ENCODE measurements at places on chromosomes 2 and 18. TPM values are rescaled to one million over a fixed set of nuclear protein-coding genes. Genes with fewer than 3 reads are reported as not detected.
A peak's percentile ranks its signal among the peaks of the same experiment; 100 is the strongest.

The ANKRD53 gene
- 2.7 TPM for total RNA-seq

DNA sequence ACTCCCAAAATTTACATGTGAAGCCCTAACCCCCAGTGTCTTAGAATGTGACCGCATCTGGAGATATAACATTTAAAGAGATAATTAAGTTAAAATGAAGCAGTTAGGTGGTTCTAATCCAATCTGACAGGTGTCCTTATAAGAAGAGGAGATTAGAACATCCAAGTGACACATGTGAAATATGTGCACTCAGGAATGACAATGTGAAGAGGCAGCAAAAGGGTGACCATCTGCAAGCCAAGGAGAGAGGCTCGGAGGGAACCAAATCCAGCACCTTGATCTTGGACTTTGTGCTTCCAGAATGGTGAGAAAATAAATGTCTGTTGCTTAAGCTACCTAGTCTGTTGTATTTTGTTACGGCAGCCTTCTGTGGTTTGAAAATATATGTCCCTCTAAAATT is 165.4 kb downstream of the FIGN start:
- no peak overlapping the region for H3K27ac ChIP-seq
- no peak overlapping the region for H3K4me3 ChIP-seq
- H3K4me1 ChIP-seq: peaks cover 6% of the 10 kb centered on the region
- H3K27me3 ChIP-seq: no peaks in the 10 kb centered on the region
- no peaks in the 10 kb centered on the region for H3K36me3 ChIP-seq

- H3K4me3 ChIP-seq: no peak within 1 kb of the TSS
- DNase-seq: no peak
Observed at GRCh38 chr2:37196320-37197195, at the start of gene CEBPZOS. Gene CEBPZOS, plus strand, starts transcription at chr2:37196496. Its CDS starts 3,209 bp downstream, at chr2:37199705.

DNA sequence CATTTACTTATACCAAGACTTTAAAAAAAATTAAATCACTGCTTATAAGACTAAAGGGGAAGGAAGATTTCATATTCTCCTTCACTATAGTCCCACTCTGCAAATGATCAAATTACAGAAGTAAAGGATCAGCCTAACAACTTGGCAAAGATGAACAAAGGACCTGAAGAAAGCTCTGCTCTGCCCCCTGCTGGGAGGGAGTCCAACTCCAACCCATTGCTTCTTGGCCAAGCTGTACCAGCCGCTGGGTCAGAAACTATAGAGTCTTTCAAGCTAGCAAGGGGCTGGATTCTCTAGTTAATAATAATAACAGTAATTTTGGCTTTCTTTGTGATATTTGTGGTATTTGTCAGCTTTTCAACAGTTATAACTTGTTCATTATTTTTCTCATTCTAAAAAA is 927.0 kb upstream of the CRIM1 start:
- H3K27ac ChIP-seq: no peak overlapping the region
- no peak overlapping the region for H3K4me3 ChIP-seq
- peaks cover 4% of the 10 kb centered on the region for H3K27me3 ChIP-seq

GRCh38 chr2:154533300-154533940 is 165.1 kb upstream of the KCNJ3 start:
- H3K4me3 ChIP-seq: no peak overlapping the region
- peaks cover 8% of the 10 kb centered on the region for H3K27me3 ChIP-seq
- H3K36me3 ChIP-seq: no peaks in the 10 kb centered on the region
- DNase-seq: no peak

The CD207 gene
- not detected for total RNA-seq

DNA sequence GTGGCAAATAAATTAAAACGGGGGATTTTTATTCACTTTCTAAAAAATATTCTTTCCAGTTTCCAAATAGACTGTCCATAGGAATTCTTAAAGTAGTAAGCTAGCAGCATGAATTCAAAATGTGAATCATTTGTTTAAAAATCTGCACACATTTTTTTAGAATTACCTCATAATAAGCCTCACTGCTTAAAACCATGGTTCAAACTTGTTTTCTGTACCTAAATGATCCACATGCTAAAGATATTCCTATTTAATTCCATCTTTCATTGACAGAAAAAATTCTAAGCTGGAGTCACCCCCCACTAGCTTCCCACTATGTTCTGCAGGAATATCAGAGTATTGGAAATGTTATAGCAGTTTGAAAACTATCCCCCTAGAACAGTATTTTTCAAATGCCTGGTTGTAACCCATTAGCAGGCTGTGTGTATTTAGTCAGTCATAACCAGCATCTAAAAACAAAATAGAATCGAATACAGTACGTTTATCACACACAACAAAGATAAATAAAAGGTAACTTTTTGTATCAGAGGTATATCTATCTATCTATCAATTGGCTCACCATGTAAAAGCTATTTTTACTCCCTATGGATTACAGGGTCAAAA is 11.2 kb upstream of the IKZF2 start:
- DNase-seq: no peak
- H3K36me3 ChIP-seq: no peaks in the 10 kb centered on the region
- H3K27ac ChIP-seq: peak overlapping the region; percentile 64
- no peak overlapping the region for H3K4me3 ChIP-seq
- H3K27me3 ChIP-seq: no peaks in the 10 kb centered on the region
- H3K4me1 ChIP-seq: peaks cover 17% of the 10 kb centered on the region

The SCLY gene
- total RNA-seq: 22.1 TPM

DNA sequence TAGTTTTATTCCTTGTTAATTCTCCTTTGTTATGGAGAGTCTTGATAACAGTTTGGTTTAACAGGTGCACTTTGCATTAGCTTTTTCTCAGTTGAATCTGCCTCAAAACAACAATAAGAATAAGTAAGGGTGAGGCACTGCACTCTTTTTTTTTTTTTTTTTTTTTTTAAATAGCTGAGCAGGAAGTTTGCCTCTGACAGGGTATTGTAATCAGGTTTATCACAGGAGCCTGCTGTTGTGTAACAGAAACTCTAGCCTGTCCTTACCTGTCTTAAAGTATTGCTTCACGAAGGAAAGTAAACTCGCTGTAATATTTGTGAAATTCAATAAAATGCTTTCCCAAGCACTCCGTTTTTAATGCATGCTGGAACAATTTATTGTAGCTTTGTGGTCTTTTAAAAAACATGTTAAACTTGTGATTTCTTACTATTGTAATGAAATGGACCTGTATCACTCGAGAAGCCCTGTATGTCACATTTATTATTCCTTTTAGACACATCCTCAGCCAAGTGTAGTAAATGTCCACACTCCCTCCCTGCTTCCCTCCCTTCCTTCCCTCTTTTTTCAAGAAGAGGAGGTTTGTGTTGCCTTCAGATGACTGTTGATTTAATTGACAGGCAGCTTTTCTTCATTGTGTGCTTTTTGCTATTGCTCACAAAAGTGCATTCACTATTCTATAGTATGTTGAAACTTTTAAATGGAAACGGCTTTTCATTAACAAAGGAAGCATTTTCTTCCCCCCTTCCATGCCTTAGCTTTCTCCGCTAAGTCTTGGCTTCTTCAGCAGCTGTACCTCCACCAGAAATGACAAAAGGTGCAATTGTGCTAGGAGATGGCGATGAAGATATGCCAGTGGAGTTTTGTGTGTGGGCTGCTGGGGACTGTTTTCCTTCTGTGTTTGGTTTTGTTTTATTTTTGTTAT is 52.7 kb downstream of the TAF1B start:
- peak overlapping the region; percentile 90 for H3K27ac ChIP-seq
- peaks cover 4% of the 10 kb centered on the region for H3K36me3 ChIP-seq
- H3K27me3 ChIP-seq: no peaks in the 10 kb centered on the region
- no peak for DNase-seq

- H3K27me3 ChIP-seq: no peaks in the 10 kb centered on the region
- no peak for DNase-seq
- peaks cover 17% of the 10 kb centered on the region for H3K36me3 ChIP-seq
- no peak overlapping the region for H3K4me3 ChIP-seq
Observed at GRCh38 chr18:44900627-44901026, 219.9 kb downstream of the SETBP1 start.

The MC2R gene
- not detected for total RNA-seq

GRCh38 chr2:222548992-222549391 is 106.9 kb downstream of the FARSB start:
- DNase-seq: no peak
- no peak overlapping the region for H3K4me3 ChIP-seq
- peaks cover 57% of the 10 kb centered on the region for H3K27me3 ChIP-seq
- H3K27ac ChIP-seq: no peak overlapping the region
- H3K36me3 ChIP-seq: no peaks in the 10 kb centered on the region
- H3K4me1 ChIP-seq: peaks cover 8% of the 10 kb centered on the region

The CPSF3 gene
- total RNA-seq: 28.8 TPM

DNA sequence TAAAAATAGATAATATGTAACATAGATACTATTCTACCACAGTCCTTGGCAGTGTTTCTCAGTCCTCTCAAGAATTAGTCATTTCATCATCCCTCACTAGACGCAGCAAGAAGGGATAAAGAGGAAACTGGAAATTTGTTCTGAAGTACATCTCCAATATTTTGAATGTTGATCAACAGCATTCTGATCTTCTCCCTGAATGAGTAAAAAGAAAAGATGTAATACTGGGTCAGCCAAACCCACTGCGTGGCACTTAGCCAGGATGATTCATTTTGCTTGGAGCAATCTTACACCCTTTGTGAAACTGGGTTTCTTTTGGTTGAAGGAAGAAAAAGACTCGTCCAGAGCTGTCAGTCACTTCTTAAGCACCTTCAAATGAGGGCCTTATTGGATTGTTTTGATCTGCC is 54.1 kb downstream of the TAF1B start:
- H3K27me3 ChIP-seq: no peaks in the 10 kb centered on the region
- H3K27ac ChIP-seq: peak overlapping the region; percentile 90
- peaks cover 39% of the 10 kb centered on the region for H3K4me1 ChIP-seq
- peak overlapping the region; percentile 26 for H3K4me3 ChIP-seq

- H3K27me3 ChIP-seq: no peaks in the 10 kb centered on the region
- H3K36me3 ChIP-seq: no peaks in the 10 kb centered on the region
- H3K4me1 ChIP-seq: peaks cover 17% of the 10 kb centered on the region
- no peak for DNase-seq
- H3K4me3 ChIP-seq: peak overlapping the region; percentile 20
Observed at GRCh38 chr18:70384181-70384790, 95.4 kb downstream of the SOCS6 start.

DNA sequence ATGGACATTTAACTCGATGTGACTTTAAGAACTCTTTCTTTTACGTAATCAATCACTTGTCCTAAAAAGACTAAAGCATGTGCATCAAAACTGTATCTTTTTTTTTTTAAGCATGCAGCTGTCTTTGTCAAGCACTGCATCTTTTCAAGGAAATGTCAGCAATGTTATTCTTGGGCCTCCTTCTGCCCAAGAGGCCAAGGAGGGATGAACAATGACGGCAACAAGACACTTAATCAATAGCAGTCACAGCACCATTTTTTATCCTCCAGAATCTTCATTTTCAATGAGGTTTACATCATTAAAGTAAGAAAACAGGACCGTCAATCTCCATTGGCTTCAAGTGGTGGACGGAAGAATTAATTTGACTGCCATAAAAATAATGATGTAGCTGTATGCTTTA is 253.8 kb downstream of the AFF3 start:
- H3K4me3 ChIP-seq: no peak overlapping the region
- H3K36me3 ChIP-seq: peaks cover 31% of the 10 kb centered on the region
- H3K4me1 ChIP-seq: peaks cover 51% of the 10 kb centered on the region
- H3K27ac ChIP-seq: peak overlapping the region; percentile 68
- no peaks in the 10 kb centered on the region for H3K27me3 ChIP-seq

The GPR39 gene
- 0.42 TPM for total RNA-seq

- no peak for DNase-seq
- H3K27me3 ChIP-seq: no peaks in the 10 kb centered on the region
- H3K27ac ChIP-seq: no peak overlapping the region
- no peak overlapping the region for H3K4me3 ChIP-seq
- no peaks in the 10 kb centered on the region for H3K36me3 ChIP-seq
Observed at GRCh38 chr18:417495-417894, 83.0 kb downstream of the COLEC12 start.

DNA sequence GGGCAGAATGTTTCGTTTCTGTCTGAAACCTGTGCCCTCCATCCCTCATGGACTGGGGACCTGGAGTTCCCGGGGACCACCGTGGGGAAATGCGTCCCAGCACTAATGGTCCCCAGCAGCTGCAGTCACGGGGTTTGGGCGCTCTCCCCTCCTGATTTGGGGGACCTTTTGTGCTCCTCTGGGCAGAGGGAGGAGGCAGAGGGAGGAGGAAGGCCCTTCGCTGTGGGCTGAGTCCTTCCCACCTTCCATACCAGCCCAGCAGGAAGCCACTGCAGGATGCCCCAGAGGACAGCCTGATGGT is 3.2 kb downstream of the GPR35 start:
- H3K27ac ChIP-seq: no peak overlapping the region
- no peak for DNase-seq
- H3K36me3 ChIP-seq: peaks cover under 1% of the 10 kb centered on the region
- H3K27me3 ChIP-seq: no peaks in the 10 kb centered on the region

GRCh38 chr18:54805571-54806334 is 22.5 kb upstream of the RAB27B start:
- peaks cover 26% of the 10 kb centered on the region for H3K27me3 ChIP-seq
- no peak overlapping the region for H3K27ac ChIP-seq
- DNase-seq: no peak
- no peaks in the 10 kb centered on the region for H3K36me3 ChIP-seq

- no peaks in the 10 kb centered on the region for H3K36me3 ChIP-seq
- no peak for DNase-seq
- H3K4me3 ChIP-seq: no peak overlapping the region
- peaks cover 3% of the 10 kb centered on the region for H3K4me1 ChIP-seq
- peaks cover 23% of the 10 kb centered on the region for H3K27me3 ChIP-seq
Observed at GRCh38 chr18:5948781-5949180, 53.5 kb upstream of the TMEM200C start.

GRCh38 chr2:156890529-156891148 is 366.9 kb upstream of the GALNT5 start:
- no peak overlapping the region for H3K27ac ChIP-seq
- peaks cover 11% of the 10 kb centered on the region for H3K4me1 ChIP-seq
- peaks cover 57% of the 10 kb centered on the region for H3K27me3 ChIP-seq
- no peak for DNase-seq

Data from osteocyte (in vitro differentiated cells).